ENCODE measurements at places on chromosomes 1 and 21.

DNA sequence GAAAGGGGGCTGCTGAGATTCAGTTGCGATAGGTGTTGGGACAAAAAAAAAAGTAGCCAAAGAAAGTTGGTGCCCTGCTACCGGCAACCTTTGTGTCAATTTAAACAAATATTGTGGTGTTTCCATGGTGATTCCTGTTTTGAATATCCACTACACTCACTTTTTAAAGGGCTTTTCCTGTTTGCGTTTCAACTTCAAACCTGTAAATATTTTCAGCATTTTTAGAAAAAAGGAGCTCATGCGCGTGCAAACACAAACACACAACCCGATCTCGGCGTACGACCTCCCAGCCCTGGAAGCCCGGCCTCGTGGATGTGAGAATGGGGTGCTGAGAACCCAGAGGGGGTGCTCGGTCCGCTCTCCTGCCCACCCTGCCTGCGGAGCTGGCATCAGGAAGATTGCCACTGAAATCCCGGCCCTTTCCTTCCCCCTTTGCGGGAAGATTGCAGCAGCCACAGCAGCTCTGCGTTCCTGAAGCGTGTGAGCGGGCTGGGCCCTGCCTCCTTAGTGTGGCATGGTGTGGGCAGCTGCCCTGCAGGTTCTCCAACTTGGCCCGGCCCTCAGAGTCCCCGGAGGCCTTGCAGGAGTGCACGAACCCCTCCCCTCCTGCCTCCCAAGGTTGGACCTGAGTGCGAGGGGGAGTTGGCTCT, 34.8 kb downstream of the CASZ1 start:
- no peak for DNase-seq

DNA sequence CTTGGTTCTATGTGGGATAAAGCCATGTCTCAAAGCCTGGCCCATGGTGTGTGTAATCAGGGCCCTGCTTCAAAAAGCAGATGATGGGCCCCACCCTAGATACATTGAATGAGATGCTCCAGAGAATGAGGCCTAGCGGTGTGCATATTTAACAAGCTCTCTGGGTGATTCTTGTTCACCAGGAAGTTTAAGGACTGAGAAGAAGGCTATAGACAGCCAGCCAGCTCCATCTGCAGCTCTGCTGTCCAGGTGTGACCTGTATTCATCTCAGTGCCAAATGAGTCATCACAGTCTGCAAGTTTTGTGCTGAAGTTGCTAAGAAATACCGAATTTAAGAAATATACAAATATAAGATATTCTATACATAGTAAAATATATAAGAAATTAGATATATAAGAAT, 182.0 kb upstream of the RUNX1 start:
- peak; percentile 55 for DNase-seq

- DNase-seq: no peak
These were observed 4.5 kb downstream of the PADI1 start for GRCh38 chr1:17209430-17209829.

GRCh38 chr1:65751961-65752360, 40.7 kb upstream of the PDE4B start:
- no peak for DNase-seq

- DNase-seq: no peak
These were observed 10.0 kb upstream of the FCMR start for GRCh38 chr1:206931709-206932108.

- DNase-seq: peak; percentile 92
These were observed 49.0 kb upstream of the ETS2 start for GRCh38 chr21:38756746-38757145.

GRCh38 chr1:81803431-81804110, 2.8 kb downstream of the ADGRL2 start:
- peak; percentile 2 for DNase-seq

DNA sequence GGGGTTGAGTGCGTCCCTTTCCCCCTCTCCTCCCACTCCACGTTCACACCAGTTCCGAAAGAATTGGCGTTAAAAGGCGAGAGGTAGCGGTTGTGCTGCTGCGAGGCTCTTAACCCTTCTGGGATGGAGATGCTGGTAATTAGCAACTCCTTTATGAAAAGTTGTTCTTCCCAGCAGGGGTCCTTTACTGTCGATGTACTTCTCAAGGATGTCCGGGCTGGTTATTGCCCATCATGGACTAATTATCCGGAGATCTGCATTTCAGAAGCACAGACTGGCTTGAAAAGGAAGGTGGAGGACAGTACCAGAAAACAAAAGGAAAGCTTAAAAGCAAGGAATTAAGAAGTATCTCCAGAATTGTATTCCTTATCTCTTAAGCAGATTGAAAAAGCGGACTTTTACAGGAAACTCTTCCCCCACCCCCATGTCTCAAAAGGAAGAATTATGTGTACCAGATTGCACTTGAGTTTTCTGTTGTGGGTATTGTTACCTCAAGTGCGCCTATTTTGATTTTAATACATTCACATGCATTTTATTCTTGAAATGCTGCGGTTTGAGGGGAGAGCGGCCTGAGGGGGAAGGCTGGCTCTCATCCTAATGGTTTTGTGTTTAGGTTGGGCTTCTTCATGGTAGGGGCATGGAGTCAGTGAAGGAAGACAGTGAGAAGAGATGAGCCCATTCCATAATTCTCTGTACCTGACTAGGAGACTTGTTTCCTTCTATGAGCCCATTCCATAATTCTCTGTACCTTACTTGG, 1.5 kb downstream of the AK4 start:
- DNase-seq: no peak

- DNase-seq: peak; percentile 49
These were observed 143.7 kb downstream of the DNM3 start for GRCh38 chr1:171984850-171985485.

DNA sequence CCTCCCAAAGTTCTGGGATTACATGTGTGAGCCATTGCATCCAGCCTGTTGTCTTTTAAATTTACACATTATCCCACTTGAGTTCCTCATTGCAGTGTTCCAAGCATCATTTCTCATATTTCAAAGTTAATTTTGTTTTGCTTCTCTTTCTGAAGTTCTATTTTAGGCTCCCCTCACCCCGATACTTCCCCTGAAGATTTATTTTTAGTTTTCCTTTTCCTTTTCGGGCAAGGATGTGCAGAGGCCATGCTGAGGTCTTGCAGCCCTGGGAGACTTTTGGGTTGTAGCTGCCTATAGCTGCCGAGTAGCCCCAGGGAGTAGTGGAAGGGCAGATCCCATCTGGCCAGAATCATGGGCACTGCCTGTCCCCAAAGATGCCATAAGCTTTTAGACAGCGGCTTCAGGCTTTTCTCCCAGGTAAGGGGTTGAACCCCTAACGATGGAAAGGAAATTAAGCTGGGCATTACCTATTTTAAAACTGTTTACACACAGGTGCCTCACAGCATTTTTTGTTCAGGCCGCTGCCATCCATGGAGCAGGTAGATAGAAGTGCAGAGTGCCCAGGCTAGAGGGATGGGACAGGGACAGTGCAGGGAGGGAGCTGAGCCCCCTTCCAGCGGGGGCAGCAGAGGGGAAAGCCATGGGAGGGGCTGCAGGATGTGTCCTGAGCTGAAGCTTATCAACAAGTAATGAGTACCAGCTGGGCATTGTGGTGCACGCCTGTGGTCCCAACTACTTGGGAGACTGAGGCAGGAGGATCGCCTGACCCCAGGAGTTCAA, 15.9 kb downstream of the PSEN2 start:
- DNase-seq: no peak

DNA sequence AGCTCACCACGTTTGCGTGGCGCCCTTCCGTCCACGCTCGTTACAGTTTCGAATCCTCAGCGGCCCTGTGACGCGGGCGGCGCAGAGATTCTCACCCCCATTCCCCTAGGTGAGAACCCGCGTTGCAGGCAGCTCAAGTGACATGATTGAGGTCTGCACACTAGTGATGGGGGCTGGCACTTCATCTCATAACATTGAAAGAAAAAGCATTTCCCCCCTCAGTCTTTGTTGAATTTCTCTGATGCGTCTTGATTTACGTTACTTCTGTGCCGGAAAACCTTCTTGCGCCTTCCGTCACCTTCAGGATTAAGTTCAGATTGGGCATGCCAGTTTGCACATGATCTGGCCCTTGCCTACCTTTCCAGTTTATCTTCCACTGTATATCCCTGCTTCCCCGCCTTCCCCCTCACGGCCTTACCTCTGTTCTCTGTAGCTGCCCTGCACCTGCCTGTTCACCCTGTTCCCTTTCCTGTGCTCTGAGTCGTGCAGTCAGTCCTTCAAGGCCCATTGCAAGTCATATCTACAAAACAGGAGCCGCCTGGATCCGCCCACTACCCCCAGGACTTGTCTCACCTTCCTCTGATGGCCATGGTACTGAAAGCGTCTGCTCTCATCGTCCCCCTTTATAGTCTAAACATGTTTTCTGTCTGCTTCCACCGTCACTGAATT, 1.1 kb downstream of the CTPS1 start:
- DNase-seq: peak; percentile 50

DNA sequence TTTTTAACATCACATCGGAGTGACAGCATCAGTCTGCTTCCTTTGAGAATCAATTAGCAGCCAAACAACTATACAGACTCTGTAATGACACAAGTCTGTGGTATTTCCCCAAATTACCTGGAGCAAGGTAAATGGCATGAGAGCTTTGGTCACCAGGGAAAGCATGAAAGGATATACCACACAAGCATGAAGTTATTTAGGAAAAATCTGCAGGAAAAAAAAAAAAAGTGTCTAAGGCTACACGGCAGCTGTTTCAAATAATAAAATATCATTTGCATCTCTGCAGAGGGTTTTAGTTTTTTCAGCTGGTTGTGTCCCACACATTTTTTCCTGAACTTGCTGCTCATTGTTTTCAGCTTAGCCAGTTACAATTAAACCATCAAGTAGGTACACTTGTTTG, 234.7 kb downstream of the TTLL7 start:
- no peak for DNase-seq

DNA sequence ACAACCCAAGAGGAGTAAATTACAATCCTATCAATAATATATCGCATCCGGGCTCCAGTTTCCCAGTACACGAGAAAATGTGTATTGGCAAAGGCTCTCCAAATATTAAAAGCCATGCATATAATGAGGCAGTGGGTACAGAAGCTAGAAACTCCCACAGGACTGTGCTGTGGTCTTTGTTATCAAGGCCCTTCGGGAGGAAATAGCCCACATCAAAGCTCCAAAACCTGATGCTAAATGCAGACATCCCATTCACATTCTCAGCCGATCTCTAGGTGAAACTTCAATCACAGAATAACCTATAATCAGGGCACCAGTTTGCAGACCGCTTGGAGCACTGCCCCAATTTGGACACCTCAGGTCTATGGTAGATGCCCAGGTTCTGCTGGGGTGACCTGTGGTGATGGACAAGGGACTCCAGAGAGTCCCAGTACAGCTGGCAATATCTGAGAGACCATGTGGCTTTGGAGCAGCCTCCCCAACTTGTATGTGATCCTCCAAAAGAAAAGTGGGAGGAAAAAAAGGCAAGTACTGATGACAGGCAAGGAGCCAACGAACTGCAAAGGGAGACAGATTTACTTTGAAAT, 148.8 kb upstream of the CAMK1G start:
- DNase-seq: no peak

DNA sequence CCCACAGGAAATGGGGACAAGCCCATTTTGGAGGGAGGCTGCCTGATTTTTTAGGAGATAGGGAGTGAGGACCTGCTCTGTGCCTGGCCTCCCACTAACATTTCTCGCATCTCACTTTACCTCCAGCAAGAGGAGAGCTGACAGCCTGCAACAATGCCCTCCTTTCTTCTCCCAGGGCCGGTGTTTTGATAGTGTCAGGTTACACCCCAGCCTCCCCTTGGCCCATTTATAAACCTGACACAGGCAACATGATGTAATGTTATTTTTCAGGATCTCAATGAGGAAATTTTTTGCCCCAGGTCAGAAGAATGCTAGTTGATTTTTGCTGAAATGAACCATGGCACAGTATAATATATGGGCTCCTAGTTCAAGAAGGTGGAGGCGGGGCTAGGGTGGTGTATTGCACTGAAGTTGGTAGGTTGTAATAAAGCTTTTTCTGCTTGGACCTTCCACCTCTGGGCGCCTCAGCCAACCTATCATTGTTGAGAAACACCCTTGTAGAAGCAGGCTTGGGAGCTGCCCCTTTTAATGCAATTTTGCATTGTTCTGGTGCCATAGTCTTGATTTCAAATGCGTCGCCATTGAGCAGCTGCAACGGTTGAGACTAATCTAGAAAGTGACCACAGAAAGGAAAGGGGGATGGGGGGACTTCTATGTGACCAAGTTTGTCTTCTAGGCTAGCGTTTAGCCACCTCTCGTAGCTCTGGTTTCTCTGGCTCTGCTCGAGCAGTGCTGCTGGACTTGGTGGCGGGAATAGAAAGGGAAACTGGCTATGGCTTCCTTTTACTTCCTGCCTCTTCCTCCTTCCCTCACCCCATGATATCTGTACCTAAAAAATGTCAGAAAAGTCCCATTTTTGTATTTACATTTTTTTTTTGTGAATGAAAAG, 53.0 kb downstream of the PBX1 start:
- peak; percentile 86 for DNase-seq

DNA sequence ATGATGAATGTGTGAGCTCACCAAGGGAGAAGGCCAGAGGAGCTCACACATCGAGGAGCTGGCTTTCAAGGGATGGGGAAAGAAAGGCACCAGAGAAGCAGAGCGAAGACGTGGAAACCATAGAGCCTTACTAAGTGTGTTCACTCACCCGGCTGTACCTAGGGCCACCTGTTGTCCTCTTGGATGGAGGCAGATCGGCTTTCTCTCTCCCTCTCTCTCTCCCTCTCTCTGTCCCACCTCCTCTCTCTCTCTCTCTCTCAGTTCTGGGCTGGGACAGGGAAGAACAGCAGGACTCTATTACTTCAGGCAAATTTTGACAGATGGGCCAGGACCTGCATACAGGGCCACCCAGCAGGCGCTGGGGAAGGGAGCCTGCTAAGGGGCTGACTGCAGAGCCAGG, 64.8 kb downstream of the HIVEP3 start:
- no peak for DNase-seq

DNA sequence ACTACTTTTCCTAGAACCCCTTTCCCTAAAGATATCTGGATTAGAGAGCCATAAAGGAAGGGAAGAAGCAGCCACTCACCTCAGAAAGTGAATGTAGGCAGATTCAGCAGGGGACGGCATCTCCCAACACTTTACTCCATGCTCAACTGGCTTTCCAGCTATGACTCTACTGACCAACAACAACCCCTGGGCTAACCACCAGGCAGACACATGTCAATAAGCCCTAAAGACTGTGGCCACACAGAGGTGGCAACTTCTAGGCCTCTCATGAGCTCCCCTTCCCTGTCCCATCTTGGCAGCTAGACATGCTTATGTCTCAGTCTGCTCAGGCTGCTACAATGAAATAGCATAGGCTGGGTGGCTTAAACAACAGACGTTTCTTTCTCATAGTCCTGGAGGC, 214.0 kb upstream of the ZP4 start:
- no peak for DNase-seq

GRCh38 chr1:234554698-234555311, 55.2 kb downstream of the IRF2BP2 start:
- DNase-seq: no peak

GRCh38 chr1:177170756-177171535, at the start of gene BRINP2:
BRINP2 (plus strand) TSS chr1:177170958; CDS start chr1:177229877, 58,919 bp downstream.
- peak; percentile 29 for DNase-seq

- DNase-seq: no peak
These were observed 34.4 kb downstream of the TRIM67 start for GRCh38 chr1:231196307-231196706.
